ENCODE measurements at places on chromosomes 3 and 15.

- no peak for DNase-seq
Measured at GRCh38 chr15:99097441-99098410, 7.2 kb upstream of the SYNM start.

- DNase-seq = no peak
Measured at GRCh38 chr3:148230473-148230872, 467.2 kb upstream of the AGTR1 start.

GRCh38 chr3:125437631-125438435 lies 62.7 kb upstream of the ZNF148 start:
- peak; percentile 28 for DNase-seq

GRCh38 chr3:136783708-136784191 lies 31.6 kb upstream of the STAG1 start:
- DNase-seq = no peak

DNA sequence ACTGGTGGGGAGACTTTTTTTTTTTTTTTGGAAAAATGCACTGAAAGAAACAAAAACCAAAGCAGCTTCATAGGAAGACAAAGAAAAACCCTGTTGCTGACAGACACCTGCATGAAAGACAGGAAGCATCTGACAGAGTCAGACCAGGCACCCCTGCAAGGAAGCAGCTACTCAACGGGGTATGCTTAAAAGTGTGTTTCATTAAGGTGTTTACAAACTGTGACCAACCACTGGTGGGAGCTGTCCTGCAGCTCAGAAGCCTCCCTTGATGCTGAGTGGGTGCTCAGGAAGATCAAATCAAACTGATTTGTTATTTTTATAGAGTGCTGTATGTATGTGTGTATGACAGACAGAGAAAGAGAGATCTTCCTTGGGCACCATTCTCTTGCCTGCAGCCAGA lies 34.7 kb upstream of the AGBL1 start:
- no peak for DNase-seq

- DNase-seq = no peak
Measured at GRCh38 chr3:45932112-45932511, 11.2 kb upstream of the CXCR6 start.

Data from occipital lobe (tissue), 3 donors.